ENCODE measurements at places on chromosomes 5 and 9.

DNA sequence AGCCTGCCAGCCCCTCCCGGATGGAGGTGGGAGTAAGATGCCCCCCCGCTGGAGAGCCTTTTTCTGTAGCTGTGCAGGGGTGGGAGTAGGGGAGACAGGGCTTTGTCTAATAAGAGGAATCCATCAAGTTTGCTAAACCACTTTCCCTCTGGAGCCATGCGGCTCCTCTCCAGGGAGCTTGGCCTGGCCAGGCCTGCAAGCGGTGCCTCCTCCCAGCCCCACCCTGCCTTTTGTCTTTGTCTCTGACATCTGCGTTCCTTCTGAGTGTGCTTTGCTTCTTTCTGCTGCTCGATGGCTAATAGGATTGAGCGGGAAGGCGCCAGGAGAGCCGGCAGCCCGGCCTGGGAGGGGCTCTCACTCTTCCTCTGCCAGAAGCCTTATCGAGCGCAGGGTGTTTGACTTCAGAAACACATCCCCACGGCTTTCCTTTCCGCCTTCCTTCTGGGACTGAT is 26.7 kb upstream of the FCN1 start:
- peak; percentile 84 for DNase-seq

DNA sequence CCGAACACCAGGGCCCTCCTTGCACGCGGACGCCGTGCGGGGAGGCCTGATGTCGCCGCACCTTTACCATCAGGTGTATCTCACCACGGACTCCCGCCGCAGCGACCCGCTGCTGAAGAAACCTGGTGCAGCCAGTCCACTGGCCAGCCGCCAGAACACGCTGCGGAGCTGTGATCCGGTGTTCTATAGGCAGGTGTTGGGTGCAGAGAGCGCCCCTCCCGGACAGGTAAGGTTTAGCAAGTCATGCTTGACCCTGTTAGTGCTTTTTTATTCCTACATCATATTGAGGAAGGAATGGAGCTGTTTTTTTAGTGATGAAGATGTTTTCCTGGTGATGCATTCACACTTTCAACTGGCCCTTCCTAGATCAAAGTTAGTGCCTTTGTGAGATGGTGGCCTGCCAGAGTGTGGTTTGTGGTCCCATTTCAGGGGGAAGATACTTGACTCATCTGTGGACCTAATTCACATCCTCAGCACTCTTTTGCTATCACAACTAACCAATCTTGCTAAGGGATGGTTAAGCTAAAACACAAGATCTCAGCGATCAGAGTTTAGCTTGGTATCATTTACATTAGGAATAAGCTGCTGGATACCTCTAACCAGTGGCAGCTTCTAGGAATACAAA is 2.7 kb downstream of the PCDHGC3 start:
- DNase-seq = no peak

DNA sequence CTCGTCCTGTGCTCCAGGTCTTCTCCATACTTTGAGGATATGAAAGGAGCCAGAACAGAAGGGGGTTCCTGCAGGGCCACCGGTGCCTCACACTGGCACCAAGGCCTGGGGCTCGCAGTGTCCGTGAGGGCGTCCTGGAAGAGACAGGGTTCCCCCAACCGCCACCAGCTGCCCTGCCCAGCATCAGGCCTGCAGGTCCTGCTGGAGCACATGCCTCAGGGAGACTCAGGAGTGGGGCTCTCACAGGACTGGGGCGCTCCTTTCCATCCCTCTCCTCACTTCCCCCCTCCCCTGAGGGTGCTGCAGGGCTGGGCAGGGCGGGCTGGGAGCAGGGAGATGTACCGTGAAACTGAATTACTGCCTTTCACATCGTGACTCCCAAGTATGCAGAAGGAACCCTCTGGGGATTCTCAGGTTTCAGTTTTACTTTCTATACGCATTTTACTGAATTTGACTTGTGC is 31.7 kb downstream of the CEP72 start:
- DNase-seq = peak; percentile 90

DNA sequence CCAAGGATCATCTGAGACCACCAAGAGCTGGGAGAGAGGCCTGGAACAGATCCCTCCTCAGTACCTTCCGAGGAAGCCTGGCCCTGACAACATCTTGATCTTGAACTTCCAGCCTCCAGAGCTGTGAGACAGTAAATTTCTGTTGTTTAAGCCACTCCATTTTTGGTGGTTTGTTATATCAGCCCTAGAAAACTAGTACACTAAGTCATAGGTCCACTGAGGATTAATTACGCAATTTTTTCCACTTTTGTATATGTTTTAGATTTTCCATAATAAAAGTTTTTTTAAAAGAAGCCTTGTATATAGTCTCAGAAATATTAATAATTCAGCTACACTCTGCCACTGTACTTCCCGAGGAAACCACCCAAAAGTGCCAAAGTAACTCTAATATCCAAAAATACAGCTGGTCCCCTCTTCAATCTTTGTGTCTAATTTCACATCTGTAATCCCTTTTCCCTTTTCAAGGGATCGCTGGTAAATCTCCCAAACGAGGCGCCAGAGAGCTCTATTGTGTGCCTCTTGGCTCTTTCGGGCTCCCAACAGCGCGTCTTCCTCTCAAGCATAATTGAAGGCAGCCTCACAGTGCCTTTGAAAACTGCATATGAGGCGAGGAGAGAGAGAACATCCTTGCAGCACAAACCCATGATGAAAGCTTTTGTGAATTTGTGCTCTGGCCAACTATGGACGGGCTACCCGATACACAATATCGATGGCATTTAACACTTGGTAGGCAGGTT is 32.7 kb downstream of the PRUNE2 start:
- no peak for DNase-seq

DNA sequence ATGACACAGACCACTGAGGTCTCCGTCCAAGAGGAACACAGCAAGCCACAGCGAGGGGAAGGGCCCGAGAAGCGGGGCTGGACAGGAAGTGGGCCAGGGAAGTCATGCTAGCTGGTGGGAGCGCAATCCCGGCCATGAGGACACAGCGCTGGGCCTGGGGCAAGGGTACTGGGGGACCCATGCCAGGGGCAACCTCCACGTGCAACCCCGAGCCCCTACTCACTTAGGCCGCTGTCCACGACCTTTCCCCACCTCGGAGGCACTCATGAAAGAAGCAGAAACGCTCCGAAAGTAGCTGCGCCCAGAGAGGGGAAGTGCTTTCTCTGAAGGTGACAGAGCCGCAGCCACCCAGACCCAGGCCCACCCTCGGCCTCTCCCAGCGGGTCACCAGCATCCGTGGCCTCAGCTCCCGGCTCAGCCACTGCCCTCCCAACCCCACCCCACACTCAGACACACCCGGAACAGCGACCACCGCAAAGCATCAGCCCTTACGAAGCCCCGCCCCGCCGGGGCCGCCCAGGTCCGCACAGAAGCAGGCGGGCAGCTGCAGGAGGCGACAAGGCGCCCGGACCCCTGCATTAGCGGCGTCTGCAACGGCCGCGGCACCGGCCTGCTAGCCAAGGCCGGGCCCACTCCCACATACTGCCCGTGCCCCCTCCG is 782 bp downstream of the BICD2 start:
- DNase-seq = no peak

GRCh38 chr5:138597661-138598400 is 22.6 kb upstream of the HSPA9 start:
- no peak for DNase-seq

DNA sequence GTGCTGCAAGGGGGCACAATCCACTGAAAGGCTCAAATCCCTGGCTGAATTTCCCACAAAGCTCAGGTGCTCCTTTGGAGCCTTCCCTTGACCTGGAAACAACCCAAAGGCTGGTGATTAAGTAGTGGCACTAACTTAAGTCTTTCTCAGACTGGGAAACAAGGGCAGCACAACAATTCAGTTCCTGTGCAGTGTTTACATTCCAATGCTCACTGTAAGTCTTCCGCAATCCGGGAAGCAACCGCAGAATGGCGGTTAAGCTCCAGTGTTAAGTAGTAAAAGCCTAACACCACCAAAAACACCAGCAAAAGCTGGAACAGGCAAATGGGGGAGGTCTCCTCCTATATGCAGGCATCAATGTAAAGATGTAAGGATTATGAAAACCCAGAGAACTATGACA is 117.2 kb downstream of the TRPM3 start:
- no peak for DNase-seq

DNA sequence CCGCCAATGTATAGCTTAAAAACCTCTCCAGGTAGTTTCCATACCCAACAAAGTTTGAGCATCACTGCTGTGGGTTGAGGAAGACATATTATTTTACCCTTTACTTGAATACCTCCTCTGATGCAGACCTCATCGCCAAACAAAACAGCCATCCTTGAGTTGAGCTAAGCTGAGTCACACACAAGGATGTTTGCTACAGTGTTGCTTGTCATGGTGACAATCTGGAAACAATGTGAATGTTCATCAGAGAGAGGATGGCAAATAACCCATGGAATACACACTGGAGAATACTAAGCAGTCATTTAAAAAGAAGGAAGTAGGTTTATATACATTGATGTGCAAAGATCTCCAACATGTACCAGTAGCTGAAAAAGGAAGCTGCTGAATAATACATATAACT is 41.1 kb upstream of the TCF7 start:
- no peak for DNase-seq

DNA sequence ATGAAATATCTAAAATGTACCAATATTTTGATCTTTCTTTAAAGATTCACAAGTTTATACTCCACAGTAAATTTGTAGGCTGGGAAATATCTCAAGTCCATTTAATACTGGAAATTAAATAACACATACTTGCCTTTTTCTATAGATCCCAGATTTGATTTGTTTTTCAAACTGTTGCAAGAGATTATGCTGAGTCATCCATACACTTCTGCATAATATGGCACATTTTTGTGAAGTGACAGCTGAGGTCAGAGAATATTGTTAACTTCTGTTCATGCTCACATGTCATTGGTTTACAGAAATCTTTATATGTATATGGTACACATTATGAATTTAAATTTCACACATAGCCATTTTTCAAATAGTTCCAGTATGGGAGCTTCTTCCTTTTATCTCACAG is 1066.3 kb upstream of the NUDT12 start:
- no peak for DNase-seq

- no peak for DNase-seq
These were observed 64.2 kb upstream of the ECM2 start for GRCh38 chr9:92599938-92600461.

DNA sequence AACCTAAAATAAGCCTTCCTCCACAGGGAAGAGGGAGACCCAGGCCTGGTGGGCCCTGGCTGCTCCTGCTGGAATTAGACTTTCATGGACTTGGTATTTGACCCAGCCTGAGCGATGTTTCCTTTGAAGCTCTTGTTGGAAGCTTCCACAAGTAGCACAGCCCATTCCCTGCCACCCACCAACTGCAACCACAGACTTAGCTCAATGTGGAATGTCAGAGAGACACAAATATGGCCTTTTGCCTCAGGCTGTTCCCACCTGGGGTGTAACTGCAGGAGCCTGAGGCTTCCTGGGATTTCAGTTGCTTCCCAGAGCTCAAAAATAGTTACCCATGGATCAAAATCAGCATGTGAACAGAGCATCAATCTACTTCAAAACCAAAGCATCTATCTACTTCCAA is 70.3 kb upstream of the LHFPL2 start:
- DNase-seq = no peak

- no peak for DNase-seq
These were observed 183.5 kb downstream of the ROR2 start for GRCh38 chr9:91766315-91767069.

DNA sequence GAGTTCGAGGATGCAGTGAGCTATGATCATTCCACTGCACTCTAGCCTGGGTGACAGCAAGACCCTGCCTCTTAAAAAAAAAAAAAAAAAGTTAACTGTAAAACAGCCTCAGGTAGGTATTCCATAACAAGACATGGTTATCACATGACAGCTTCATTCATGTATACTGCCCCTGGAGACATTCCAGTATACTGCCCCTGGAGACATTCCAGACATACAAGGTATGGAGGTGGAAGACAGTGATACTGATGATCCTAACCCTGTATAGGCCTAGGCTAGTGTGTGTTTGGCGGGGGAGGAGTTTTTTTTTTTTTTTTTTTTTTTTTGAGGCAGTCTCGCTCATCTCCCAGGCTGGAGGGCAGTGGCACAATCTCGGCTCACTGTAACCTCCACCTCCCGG is 105.5 kb downstream of the RICTOR start:
- DNase-seq = no peak

DNA sequence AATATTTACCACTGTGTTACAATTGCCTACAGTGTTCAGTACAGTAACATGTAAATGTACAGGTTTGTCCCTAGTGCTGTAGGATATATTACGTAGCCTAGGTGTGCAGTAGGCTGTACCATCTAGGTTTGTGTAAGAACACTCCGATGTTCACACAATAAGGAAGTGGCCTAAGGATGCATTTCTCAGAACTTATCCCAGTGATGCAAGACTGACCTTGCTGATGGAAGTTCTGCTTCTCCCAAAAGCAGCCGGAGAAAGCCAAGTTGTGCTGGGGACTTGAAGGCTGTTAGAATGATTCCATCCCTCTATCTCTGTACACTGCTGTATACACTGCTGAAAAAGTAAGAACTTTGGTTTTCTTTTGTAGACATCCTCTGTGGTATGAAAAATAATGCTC is 21.6 kb downstream of the NEUROG1 start:
- no peak for DNase-seq

DNA sequence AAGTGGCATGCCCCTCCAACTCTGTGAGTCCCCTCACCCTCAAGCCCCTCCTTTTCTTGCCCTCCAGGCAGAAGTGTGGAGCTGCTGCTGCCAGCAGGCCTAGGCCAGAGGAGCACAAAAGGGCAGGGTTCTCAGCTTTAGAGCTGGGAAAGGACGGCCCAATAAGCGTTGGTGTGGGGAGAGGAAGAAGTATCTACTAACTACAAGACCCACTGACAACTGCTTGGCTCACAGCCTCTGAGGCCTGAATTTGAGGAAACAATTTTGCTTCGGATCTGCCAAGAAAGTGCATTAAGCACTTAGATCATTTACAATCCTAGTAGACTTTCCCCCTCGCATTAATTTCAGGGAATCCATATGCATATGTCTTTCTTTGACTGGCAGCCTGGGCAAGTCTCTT is 179.4 kb downstream of the SNX18 start:
- DNase-seq = no peak
